ENCODE measurements at places on chromosomes 3 and 15. TPM values are rescaled to one million over a fixed set of nuclear protein-coding genes. Genes with fewer than 3 reads are reported as not detected.

Gene CSK
- 200 TPM for total RNA-seq

DNA sequence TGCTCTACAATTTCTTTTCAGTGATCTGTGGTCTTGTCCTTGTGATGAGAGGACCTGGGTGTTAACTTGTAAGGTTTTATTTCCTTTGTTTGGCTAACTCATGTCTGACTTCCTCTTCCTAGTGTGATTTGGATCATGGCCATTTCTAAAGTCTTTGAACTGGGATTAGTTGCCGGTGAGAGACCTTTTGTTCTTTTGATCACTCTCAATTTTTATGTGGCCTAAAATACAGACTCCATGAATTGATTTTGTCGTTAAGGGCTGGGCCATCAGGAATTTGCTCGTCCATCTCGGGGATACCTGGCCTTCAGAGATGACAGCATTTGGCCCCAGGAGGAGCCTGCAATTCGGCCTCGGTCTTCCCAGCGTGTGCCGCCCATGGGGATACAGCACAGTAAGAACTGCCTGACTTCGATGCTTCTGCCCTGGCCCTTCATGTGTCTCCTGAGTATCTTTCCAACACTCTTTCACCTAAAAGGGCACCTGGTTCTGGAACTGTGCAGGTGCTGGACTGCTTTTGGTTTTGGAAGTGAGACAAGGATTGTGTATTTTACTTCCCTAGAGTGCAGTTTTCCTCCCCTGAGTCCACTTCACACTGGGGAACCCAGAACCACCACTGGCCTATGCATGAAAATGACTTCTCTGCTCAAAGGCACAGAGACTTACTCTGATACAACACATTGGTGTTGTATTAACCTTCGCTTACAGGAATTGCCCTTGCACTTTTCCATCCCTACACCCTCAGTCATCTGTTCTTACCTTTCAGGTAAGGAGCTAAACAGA lies 13.1 kb upstream of the LRRC2 start:
- DNase-seq = no peak

GRCh38 chr3:119357190-119357589 lies 63.0 kb downstream of the ARHGAP31 start:
- DNase-seq = no peak

DNA sequence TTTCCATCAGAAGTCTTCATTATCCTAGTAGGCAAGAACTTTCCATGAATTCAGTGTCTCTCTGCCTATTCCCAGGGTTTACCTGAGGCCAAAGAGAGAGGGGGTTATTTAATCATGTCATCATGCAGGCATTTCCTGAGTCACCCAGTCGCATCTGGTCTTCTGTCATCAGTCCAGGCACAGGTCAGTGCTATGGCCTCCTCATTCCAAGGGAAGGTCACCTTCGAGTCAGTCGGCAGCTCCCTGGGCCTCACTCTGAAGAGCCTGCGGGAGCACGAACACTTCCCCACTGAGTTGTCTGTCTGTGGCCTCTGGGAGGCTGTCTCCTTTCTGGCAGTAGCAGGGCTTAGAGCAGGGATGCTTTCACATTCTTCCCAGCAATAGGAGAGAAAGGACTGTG lies 26.2 kb upstream of the LRTM1 start:
- DNase-seq = no peak

Gene GOLGA8M
- 0.89 TPM for total RNA-seq

Gene CHRNB4
- total RNA-seq = not detected

GRCh38 chr3:126946405-126946804 lies 36.5 kb upstream of the PLXNA1 start:
- no peak for DNase-seq

DNA sequence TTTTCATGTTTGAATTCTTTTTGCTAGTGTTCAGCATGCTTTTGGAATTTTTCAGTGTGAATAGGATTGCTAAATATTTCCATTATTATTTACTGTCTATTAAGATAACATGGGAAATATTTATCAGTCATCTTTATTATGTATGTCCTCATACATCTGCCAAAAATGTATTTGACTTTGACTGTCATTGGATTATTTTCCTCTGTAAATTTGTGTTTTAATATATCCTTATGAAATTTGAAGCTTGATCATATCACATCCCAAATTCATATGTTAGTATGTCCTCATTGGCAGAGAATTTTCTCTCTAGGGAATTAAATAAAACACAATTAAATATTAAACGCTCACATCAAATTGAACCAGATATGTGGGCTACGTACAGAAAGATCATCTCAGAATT lies 32.3 kb upstream of the TRPC1 start:
- no peak for DNase-seq

DNA sequence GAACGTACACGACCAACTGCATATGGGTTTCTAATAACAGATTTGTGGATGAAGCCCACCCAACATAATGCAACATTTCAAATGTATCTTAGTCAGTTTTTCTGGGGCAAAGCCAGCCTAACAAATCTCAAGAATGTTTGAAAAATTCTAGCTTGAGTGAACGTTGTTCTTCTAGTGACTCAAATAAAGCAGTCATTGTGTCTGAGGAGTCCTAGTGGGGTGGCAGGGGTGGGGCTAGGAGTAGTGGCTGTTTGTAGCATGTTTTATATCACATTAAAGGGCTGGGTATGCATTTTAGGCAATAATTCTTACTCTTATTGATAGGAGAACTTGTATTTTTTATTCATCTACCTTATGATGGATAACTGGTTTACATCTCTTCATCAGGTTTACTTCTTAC lies 6.0 kb downstream of the B3GNT5 start:
- DNase-seq = no peak

GRCh38 chr3:64295594-64295993 lies 70.3 kb upstream of the PRICKLE2 start:
- no peak for DNase-seq

Gene AZI2
- 51.4 TPM for total RNA-seq

All from activated T-cell treated with anti-CD3 and anti-CD28 coated beads, Interleukin-2, amount 50 U/mL, for 72 hours (primary cell).